ENCODE measurements at places on chromosomes 2 and 18.

- no peak for DNase-seq
Measured at GRCh38 chr2:219215871-219216534, 2.8 kb downstream of the ABCB6 start.

- DNase-seq, result no peak
Measured at GRCh38 chr18:47901624-47902362, 28.7 kb downstream of the SMAD2 start.

DNA sequence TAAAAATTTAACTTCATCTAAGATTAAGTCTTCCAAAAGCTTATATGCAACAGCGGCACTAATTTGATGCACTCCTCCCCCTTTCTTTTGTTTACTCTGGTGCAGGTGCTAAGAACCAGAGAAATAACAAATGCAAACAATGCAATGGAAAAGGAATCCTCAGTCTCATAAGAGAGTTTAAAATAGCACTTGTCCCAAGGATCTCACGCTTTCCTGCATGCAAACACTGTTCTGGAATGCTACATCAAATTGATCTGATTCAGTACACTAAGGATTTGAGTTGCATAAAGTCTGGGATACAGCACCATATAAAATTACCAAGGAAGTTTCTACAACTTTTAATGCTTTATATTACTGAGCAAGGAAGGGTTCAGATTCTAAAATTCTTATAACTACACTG, 50.5 kb downstream of the SEPTIN10 start:
- no peak for DNase-seq

- no peak for DNase-seq
Measured at GRCh38 chr2:239274391-239275043, 126.3 kb downstream of the HDAC4 start.

DNA sequence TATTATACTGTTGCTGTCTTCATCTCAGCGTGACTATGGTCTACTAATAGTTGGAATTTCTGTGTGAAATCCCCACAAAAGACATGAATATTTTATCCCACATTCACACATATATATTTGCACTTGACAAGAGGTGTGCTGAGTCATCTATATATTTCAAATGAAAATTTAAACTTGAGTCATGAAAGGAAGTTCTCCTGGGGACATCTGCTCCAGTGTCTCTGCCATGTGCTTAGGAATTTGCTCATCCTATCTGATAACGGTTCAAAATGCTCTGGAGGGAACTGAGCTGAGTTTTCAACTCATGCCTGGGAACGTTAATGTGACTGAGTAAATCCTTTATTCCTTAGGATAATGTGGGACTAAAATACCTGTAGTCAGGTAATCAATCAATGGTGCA, 326.2 kb upstream of the MEX3C start:
- DNase-seq, result no peak

GRCh38 chr18:46302528-46303485, 198.6 kb downstream of the HAUS1 start:
- no peak for DNase-seq

- no peak for DNase-seq
Measured at GRCh38 chr2:112942654-112943002, 31.7 kb downstream of the IL37 start.

- DNase-seq, result no peak
Measured at GRCh38 chr18:26453386-26453901, 94.9 kb downstream of the KCTD1 start.

DNA sequence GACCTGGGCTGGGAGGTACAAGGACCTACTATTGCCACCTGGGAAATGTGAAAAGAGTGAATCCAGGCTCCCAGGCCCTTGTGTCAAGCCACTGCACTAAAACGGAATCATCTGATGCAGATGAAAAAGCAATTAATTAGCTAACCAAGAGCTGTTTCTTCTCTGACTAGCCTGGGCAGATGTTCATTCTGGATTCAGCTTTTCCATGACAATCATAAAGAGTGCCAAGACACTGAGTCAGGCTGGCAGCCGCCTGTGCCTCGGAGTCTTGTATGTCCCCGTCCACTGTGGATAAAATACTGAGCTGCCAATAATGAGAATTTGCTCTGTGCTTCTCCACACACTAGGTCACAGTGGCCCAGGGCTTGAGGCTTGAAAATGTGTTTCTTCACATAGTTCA, 21.7 kb upstream of the LCLAT1 start:
- no peak for DNase-seq

GRCh38 chr18:62289047-62289446, 36.1 kb upstream of the TNFRSF11A start:
- DNase-seq, result no peak

DNA sequence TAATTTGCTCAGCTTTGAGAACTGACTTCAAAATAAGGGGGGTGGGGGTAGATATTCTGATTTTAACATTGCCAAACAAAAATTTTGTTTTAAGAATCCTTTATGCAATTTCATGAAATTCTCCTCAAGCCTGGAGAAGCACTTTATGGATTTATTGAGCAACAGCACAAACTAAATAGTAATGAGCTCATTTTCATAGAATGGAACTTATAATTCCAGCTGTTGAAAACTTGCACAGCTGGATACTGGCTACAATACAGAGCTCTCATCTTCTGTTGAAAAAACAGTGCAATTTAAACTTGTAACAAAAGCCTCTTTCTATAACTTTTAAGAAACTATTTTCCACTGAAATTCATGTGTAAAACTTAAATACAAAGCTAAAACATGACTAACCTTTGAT, 137.6 kb upstream of the FN1 start:
- no peak for DNase-seq

GRCh38 chr18:32208023-32208422, 18.2 kb downstream of the MEP1B start:
- DNase-seq, result no peak

- no peak for DNase-seq
Measured at GRCh38 chr18:12032786-12033642, 51.7 kb downstream of the IMPA2 start.

- no peak for DNase-seq
Measured at GRCh38 chr2:175168564-175168945, 552 bp upstream of the ATF2 start.

DNA sequence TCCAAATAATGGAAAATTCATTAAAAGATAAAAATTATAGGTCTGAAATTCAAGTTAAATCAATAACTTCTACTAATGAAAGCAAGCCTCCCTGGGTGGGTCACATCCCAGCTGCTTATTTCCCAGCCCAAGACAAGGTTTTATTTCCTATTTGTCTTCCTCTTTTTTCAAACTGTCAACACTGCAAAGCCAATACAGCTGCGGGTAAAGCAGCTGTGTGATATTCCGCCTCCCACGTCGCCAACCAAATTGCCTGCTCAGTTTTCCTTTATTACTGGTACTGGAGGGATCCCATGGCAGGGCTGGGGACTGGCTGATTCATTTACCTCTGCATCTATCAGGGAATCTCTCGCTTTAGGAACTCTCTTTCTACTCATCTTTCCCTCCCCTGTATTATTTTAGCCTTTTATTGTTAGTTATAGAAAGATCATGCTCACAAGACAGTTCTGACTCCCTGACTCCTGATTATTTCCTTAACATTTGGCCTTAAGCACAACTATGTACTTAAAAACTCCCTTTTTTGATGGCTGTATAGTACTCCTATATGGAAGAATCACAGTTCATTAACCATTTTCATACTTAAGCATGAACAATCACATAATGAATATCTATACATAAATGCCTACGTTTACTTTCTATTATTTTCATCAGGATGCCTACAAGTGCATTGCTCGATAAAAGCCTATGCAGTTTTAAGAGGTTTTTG, 253.1 kb downstream of the CDCA7 start:
- DNase-seq, result no peak

- DNase-seq, result no peak
Measured at GRCh38 chr18:56505293-56505692, 133.1 kb downstream of the TXNL1 start.

GRCh38 chr2:45814488-45814887, 163.0 kb downstream of the PRKCE start:
- no peak for DNase-seq

DNA sequence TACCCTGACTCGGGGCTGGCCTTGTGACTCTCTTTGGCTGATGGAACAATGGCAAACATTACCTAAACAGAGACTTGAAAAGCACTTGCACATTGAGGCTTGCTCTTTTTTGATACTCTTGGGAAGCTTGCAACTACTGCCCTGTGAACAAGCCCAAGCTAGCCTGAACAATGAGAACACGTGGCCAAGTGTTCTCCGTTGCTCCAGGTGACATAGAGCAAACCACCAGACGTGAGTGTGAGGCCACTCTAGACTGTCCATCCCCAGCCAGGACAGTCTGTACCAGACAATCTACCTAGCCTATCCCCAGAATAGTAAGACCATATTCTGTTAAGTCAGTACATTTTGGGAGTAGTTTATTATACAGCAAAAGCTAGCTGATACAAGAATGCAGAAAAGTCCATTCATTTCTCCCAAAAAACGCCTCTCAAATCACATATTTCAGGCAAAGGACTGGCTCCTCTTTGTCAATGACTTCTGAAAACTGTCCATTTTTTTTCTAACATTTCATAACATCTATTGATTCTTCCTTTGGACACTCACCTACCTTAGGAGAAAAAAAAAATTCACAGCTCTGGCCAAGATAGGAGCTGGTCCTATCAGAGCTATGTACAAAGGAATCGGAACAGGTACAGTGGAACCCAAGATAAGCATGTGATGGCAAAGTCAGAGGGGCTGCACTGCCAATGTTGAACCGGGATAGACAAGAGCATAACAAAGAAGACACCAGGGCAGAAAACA, 142.1 kb upstream of the PKDCC start:
- DNase-seq, result no peak

GRCh38 chr2:185979546-185980071, 241.0 kb downstream of the FSIP2 start:
- no peak for DNase-seq

DNA sequence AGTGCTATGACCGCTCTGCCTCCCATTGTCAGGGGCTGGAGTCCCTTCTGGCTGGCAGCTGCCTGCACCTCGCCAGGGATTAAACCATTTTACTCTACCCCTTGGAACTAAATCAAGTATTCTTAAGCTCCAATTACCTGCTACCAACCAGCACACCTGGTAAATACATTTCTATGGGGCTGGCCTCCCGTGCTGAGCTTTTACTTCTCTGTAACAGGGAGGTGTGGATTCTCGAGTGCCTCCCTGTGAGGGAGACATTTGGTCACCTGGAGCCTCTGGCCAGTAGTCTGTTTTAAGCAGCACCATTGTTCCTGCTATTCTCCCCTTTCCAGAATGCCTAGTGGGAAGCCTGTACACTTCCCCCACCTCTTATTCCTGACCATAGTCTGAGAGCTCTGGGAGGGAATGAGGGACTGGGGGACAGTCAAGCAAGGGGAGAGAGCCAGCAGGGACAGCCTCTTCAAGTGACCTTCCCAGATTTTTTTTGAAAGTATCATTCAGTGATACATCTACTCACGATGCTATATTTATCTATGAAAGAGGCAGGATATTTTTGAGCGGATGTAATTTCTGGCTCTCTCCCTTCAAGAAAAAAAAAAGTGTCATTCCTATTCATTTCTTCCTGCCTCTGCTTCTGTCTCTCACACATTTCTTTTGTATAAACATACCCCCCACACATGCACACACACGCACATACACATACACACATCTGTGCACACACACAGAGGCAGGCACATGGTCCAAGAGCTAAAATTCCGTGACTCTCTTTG, 112.8 kb downstream of the CAPN13 start:
- DNase-seq, result no peak

DNA sequence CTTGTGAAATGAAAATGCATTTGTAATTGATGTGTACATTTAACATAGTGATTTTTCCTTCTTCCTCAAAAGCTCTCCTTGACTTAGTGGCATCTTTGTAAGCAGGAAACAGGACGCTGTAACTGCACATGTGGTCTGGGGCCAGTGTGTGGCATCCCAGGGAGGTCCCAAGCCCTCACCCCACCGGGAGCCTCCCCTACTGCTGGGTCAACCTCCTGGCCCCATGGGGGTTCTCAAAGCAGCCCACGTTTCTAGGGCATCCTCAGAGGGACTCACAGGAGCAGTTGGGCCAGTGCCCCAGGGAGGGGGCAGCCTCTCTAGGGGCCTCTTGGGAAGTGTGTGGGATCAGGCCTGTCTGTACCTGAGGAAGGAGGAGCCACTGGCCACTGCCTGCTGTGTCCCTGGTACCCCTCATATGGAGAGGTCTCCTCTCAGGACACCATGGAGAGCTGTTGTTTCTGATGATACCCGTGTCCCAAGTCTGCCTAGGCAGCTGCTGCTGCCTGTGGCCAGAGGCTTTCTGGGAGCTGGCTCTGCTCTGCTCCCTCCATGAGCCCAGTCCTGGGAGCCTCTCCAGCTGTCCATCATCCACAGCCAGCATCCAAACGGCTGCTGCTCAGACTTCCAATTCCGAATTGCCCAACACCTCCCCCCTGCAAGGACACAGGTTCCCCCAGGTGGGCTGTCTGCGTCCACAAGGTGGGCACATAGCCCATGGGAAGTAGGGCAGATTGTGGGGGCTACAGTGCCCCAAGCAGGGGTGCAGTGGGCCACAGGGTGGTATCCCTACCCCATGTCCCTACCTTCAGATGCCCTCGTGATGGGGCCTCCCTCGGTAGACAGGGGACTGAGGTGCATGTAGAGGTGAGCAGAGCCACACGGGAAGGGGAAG, 13.4 kb downstream of the ARHGEF4 start:
- no peak for DNase-seq

Measured in T-helper 22 cell (primary cell).